ENCODE measurements at places on chromosomes 12 and 14.

GRCh38 chr14:23335623-23336022, 14.4 kb downstream of the PABPN1 start:
- no peak for DNase-seq

GRCh38 chr12:95393191-95393790, 80.7 kb upstream of the METAP2 start:
- no peak for DNase-seq

DNA sequence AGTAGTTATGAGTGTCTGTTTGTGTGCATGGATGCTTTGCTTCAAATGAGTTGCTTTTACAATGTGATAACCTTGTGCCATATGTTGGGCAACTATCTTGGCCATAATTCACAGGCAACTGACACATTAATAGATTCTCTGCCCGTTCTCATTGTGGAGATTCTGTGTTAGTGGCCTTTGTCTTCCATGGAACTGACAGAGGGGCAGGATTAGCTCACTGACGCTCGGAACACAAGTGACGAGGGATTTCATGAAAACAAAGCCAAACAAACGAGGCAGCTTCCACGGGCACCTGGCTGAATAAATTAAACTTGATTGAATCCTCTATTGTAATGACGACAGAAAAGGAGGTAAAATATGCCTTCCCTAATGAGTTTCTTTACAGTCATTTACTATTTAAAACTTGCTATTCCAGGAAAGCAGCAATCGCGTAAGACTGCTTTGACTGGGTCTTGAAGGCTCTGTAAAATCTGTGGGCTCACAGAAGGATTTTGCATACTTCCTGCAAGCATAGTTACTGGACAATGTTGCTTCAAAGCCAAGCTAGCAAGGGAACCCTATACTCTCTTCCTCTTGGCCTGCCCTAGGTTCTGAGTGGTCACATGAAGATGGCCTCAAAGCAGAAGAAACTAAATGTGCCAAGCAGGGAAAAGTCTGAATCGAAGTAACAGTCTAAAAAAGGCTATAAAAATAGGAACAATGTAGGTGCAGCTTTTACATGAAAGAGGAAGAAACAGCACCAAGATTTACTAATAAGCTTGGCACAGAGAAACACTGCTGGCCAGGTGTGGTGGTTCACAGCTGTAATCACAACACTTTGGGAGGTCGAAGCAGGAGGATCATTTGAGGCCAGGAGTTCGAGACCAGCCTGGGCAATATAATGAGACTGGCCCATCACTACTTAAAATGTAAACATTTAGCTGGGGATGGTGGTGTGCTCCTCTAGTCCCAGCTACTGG, 28.1 kb upstream of the SINHCAF start:
- DNase-seq, result no peak

GRCh38 chr12:8742501-8742900, 44.7 kb downstream of the RIMKLB start:
- no peak for DNase-seq

DNA sequence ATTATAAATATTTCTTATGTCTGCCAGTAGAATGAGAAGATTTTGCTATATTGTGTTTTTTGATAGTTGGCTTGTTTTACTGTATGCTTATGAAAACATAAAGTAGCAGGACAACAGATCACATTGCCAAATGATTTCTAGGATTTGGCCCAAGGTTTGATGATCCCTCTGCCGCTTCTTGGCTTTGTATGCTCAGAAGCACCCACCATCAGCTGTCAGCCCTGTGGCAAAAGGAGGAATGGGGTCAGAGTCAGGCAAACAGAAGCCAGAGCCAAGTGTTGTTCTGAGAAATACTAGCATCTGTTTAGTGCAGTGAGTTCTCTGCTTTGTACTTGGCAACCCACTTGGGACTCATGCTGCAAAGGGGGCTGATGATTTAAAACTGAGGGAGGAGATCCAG, 152.2 kb downstream of the PDE3A start:
- DNase-seq, result no peak

DNA sequence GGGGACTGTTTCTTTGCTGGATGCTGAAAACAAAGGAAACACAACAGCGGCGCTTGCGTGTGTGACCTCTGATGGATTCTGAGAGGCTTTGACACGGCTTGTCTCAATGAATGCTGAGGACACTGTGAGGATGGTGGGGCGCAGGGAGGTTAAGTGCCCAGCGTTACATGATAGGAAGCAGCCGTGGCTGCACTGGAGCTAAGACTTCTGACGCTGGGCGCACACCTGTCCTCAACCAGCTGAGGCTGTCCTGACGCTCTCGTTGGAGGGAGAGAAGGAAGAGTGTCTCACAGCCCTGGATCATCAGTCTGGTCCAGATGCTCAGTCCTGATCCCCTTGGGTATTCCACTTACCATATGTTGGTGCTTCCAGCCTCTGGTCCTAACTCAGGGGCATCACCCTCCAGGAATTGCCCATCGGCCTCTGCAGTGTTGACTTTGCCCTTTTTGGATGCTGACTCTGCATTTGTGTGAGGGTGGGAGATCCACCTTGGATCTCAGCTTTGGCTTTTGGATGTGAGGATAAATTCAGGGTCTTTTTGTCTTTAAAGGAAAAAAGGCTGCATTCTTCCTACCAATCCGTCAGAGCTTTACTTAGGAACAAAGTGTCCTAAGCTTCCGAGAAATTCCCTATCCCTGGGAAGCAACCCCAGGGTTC, 125.2 kb downstream of the ZNF664 start:
- no peak for DNase-seq

- no peak for DNase-seq
These were observed 2.9 kb upstream of the PPP4R4 start for GRCh38 chr14:94171208-94171607.

DNA sequence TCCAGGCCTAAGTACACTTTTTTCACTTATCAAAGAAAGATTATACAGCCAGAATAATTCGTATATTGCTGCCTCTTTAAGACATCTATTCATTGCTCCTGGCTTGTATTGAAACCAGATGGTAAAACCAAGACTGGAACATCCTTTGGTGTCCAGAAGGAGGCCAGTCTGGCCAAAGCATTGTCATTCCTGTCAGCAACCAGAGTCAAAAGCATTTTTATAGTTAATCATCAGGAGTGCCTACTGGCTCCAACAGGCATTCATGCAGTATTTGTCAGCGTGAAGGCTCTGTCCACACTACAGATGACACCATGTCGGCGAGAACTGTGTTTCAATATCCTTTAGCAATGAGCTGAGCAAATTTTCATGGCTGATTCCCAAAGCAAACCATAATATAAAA, 118.0 kb upstream of the G2E3 start:
- no peak for DNase-seq

GRCh38 chr14:104284636-104285507, 146.5 kb downstream of the KIF26A start:
- no peak for DNase-seq

- no peak for DNase-seq
These were observed 188.2 kb upstream of the DDHD1 start for GRCh38 chr14:53341324-53341723.

- DNase-seq, result no peak
These were observed 16.7 kb upstream of the IFNG start for GRCh38 chr12:68176257-68176656.

- no peak for DNase-seq
These were observed 162.4 kb downstream of the CAND1 start for GRCh38 chr12:67431411-67432020.

- DNase-seq, result no peak
These were observed 64.9 kb upstream of the PCED1B start for GRCh38 chr12:47014474-47014873.

- DNase-seq, result no peak
These were observed 434.4 kb upstream of the PDE3A start for GRCh38 chr12:19933924-19934323.

GRCh38 chr12:64656429-64656828, 46.1 kb downstream of the RASSF3 start:
- no peak for DNase-seq

- no peak for DNase-seq
These were observed 6.6 kb upstream of the ACADS start for GRCh38 chr12:120719072-120719471.

DNA sequence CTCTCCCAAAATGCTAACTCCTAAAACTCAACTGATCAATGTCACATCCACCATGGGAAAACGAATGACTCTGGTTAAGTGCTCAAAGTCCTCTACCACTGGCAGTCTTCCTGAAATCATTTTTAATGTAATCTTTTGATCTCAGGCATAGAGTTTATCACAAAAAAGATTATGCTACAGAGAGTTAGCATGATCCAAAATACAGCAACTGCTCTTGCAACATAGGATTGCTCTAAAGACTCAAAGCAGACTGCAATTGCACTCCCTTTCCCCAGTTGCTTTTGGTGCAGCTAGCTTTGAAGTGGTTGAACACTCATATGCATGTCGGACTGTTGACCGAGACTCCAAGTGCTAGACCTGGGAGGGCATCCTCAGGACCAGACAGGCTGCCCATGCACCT, 109.3 kb downstream of the C12orf42 start:
- DNase-seq, result no peak

- no peak for DNase-seq
These were observed 82.7 kb upstream of the OTX2 start for GRCh38 chr14:56892959-56893358.

DNA sequence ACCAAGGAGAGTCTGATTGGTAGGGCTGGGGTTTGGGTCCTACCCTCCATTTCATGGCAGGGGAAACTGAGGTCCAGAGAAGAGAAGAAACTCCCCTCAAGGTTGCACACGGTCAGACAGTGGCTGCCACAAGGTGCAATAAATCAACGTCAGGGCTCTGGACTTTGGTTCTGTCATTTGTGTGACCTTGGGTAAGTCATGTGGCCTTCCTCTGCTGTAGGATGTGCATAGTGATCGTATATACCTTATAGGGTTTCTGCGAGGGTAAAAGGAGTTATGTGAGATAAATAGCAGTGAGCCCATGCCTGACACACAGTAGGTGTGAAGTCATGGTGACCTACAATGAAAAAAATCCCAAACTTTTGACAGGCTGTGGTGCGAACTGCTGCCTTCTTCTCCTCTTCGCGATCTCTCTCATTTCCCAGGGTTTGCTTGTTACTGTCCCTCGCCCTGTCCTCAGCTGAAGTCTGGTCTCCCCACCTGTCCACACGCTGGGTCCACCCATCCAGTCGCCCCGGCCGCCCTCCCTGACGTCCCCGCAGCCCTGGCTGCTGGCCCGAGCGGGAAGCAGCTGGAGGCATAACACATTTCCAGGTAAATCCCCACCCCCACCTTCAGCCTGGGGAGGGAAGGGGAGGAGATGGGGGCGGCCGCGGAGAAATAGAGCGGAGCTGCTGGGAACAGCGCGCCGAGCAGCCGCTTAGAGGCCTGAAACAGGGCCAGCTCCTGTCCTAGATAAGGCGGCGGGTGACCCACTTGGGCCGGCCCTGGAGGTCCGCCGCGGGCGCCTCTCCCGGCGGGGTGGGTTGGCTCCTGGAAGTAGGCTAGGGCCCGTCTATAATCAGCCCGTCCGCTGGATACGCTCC, 1.8 kb upstream of the FAM222A start:
- no peak for DNase-seq

GRCh38 chr14:64800000-64800399, 79.7 kb downstream of the SPTB start:
- peak; percentile 6 for DNase-seq

DNA sequence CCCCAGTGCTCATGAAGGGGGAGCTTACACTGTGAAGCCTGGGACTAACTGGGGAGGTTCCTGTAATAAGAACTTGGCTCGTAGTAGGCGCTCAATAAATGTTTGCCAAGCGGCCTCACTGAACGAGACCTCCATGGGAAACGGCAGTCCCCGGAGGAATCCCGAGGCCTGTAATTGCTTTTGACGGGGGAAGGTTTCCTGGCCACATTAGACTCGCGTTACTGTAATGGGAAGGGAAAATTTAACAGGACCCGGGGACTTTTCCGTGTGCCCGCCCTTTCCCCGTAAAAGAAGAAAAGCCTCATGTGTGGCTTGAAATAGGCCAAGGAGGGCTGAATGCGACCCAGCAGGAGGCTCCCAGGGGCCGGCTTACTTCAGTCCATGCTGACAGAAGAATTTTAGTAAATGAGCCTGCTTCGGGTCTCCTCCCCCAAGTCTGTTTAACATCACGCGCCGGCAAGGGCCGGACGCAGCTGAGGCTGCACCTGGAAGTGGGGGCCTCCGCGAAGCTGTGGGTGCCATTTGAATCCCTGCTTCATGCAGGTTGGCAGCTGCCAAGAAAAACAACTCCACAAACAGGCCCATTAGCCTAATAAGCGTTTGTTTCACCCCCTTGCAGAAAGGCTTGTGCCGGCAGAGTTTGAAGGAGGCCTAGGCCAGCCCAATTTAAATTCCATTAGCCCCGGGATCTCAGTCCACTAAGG, 39.8 kb upstream of the PWP1 start:
- no peak for DNase-seq

DNA sequence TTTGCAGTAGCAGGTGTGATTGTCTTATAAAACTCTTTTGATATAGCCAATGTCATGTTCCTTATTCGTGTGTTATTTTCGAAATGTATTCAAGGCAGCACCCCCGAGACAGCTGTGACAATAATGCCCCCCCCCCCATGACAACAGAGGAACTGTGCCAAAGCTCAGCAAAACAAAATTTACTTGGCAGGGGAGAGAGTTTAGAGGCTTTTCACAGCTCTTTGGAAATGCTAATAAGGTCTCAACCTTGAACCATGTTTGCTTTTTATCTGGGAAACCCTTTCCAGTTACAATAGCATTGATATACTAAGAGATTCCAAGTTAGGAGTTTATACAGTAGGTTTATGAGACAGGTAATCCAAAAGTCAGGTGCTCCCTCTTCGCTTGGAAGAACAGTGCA, 56.4 kb upstream of the USP44 start:
- DNase-seq, result no peak

DNA sequence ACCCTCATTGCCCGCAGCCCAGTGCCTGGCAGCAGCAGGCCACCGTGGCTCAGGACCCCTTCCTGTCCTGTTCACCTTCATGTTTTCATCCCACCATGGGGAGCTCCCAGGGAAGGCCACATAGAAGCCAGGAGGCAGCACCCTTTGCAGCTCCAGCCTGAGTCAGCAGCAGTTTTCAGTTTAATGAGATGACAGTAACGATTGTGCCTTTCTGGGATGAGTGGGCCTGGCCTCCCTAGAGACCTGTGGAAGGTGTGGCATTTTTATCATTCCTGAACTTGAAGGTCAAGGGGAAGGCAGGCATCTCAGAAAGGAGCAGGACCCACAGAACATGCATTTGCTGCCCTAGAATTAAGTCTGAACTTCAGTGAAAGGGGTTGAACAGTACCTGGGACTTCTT, 532.8 kb downstream of the FUT8 start:
- DNase-seq, result no peak

GRCh38 chr12:5254703-5255102, 177.2 kb upstream of the NTF3 start:
- DNase-seq, result no peak

Measured in stimulated activated CD4-positive, alpha-beta T cell treated with anti-CD3 and anti-CD28 coated beads, Interleukin-4, amount 100 ng/mL, for 48 hours (primary cell).